ENCODE measurements at places on chromosomes 5 and 9.
A peak's percentile ranks its signal among the peaks of the same experiment; 100 is the strongest.

- DNase-seq: no peak
Measured at GRCh38 chr9:133057006-133057405, 4.8 kb upstream of the CEL start.

DNA sequence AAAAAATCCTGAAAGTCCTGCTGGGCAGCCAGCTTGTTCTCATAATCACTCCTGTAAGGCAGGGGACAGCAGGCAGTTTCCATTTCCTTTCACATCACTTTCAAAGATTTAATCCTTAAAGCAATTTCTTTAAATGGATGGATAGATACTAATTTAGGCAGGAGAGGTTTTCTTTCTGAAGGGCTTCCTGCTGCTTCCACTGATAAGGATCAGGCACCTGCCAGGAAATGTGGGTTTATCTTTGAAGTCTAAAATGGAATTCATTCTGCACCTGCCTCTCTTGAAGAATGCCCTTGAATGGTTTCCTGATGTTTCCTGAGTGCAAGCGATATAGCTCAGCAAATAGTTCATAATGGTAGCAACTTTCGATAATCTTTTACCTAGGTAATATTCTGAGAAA lies 64.5 kb downstream of the STARD4 start:
- DNase-seq: no peak

- no peak for DNase-seq
Measured at GRCh38 chr9:137462396-137462985, 3.4 kb upstream of the NSMF start.

GRCh38 chr5:50967009-50967562 lies 300.6 kb downstream of the PARP8 start:
- no peak for DNase-seq

DNA sequence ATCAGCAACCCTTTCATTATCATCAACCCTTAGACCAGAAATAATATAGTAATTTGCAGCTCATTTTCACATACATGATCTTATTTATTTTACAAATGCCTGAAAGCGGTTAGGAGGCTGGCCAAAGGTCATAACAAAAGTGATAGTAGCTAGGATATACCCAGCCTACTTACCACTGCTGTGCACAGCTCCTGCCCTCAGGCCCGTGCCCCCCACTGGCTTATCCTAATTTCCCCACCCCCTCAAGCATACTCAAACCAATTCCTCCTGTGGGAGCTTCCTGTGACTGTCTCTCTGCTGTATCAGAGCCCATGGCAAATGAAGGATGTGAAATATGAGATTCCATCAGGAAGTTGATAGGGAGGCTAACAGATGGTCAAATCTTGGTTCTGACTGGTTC lies 14.8 kb downstream of the FAM219A start:
- no peak for DNase-seq

DNA sequence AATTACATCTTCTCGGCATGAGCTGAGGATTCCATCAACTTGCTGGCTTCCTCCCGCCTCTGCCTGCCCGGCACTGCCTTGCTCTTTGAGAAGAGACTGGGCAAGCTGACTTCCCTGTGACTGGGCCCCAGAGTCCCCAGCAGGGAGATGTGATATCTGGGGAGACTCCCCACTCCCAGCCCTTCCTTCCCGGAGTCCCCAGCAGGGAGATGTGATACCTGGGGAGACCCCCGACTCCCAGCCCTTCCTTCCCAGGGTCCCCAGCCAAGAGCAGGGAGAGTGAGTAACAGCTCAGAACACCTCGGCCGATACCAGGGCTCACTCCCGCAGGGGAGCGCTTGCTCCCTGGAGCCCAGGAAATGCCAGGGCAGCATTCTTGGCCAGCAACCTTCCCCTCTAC lies 90.1 kb upstream of the NEURL1B start:
- DNase-seq: no peak

DNA sequence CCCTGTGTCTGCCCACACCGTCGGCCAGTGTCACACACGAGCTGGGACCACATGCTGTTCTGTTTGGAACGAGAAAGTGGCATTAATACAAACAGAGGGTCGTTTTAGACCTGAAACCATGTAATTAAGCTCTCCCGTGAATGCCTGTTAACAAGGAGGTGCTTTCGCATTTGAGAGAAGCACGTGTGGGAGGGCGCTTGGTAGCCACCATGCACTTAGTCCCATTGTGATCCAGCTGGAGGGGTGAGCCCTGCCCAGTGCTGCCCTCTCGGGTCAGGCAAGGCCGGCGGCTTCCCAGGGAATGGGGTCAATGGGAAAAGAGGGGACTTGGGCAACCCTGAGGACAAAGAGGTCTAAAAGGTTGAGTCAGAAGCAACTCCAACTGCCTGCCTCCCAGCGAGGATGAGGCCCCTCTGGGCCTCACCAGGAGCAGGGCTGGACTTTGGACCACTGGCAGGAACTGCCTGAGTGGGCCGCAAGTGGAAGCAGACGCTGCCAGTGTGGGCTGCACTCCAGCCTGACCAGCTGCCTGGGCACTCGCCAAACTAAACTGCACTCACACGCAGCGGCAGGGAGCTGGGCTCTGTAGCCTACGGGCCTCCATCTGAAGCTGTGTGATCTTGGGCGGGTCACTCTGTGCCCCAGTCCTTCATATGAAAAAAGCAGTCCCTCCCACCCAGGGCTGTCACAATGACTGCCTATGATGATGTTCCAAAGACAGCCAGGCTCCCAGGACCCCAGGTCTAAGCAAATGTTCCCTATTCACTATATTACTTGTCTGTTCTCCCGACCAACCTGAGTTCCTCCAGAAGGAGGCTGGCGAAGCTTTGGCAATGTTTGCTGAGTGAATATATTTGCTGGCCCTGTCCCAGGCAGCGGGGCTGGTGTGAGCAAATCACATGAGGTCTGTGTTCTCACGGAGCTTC lies 195.7 kb downstream of the CDK5RAP2 start:
- DNase-seq: no peak

- peak; percentile 5 for DNase-seq
Measured at GRCh38 chr9:97740848-97741821, 44.0 kb upstream of the XPA start.

DNA sequence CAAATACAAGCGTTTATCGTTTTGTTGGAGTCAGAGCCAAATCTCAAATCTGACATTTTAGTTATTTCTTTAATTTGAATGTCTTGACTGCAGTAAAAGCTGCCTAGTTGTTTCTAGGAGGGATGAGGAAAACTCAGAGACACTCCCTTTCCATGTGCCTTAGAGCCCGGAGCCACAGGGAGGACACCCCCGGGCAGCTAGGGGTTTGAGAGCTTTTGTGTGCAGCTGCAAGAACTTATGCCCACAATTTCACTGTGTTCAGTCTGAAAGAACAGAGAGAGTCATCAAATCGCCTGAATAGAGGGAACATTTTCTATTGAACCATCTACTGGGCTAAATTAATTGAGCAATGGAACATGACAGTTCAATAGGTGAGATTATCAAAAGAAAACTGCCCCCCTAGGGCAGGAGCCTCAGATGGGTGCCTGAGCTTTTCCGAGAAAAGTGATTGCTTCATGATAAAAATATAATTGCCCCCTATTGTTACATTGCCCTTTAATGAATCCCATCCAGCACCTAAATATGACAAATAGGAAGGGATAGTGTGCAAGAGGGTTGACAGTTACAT lies 709.3 kb upstream of the RGMB start:
- no peak for DNase-seq

DNA sequence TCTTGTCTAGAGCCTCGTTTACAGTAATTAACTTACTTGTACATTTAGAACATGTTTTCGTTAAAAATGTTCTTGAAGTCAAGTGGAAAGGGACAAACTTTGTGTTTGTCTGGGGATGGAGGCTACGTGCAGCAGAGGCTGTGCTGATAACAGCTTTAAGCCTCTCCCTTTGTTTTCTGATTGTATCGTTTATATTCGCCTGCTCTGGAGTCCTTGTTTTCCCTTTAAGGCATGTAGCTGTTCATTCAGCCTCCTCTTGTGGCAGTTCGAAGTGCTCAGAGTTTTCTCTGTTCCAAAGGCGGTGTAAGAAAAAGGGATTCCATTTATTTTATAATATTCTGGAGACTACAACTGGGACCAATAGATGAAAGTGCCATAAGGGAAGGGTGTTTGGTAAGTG lies 1.9 kb downstream of the SLC36A1 start:
- no peak for DNase-seq

- DNase-seq: no peak
Measured at GRCh38 chr5:111583758-111584203, 71.4 kb upstream of the STARD4 start.

- DNase-seq: peak; percentile 74
Measured at GRCh38 chr5:132238169-132238744, 10.6 kb upstream of the P4HA2 start.

- DNase-seq: no peak
Measured at GRCh38 chr9:81224166-81225081, 464.9 kb downstream of the TLE1 start.

GRCh38 chr5:55551358-55551757 lies 16.6 kb upstream of the PLPP1 start:
- DNase-seq: no peak

GRCh38 chr5:181204826-181205760 lies at the start of gene TRIM7:
Gene TRIM7 (minus strand): TSS chr5:181205196. CDS start chr5:181205110, 86 bp downstream.
- no peak for DNase-seq

GRCh38 chr9:137147793-137148160 lies 8.8 kb downstream of the GRIN1 start:
- DNase-seq: no peak
